CD8-positive, alpha-beta memory T cell (primary cell): ENCODE measurements at places on chromosomes 6 and 20.

- DNase-seq, result no peak
Observed at GRCh38 chr20:47865912-47866311, 80.6 kb upstream of the SULF2 start.

GRCh38 chr20:10671221-10671918 is 2.4 kb downstream of the JAG1 start:
- DNase-seq, result no peak

DNA sequence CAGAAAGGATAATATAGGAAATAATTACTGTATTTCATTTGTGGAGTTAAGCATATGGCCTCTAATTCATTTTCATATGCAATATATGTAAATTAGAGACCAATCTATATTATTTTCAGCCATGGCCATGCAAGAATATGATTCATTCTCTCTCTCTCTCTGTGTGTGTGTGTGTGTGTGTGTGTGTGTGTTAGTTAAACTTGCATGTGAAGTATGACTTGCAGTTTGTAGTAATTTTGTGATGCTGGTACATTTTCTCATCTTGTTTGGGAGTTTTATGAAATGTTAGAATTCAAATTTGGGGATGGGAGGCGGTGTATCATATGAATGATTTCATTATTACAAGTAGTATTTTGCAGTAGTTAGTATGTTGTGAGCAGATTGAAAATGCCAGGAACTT is 74.8 kb downstream of the JARID2 start:
- DNase-seq, result no peak

DNA sequence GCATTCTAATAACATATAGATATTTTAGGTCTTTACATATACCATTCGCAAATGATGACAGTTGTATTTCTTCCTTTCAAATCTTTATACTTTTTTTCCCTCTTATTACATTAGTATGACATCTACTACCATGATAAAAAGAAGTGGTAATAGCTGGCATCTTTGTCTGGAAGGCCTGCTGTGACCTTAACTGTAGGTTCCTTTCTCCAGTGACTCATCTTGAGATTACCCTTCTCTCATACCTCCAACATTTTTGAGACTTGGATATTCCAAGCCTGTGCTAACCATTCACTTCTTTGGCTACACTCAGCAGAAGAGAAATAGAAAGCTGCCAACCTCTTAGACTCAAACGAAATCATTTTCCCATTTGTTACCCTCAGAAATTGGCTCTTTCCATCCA is 30.3 kb downstream of the ZKSCAN8 start:
- no peak for DNase-seq

- no peak for DNase-seq
Observed at GRCh38 chr6:138667408-138667807, 106.2 kb upstream of the CCDC28A start.

- no peak for DNase-seq
Observed at GRCh38 chr6:34094474-34095135, 51.3 kb downstream of the GRM4 start.

DNA sequence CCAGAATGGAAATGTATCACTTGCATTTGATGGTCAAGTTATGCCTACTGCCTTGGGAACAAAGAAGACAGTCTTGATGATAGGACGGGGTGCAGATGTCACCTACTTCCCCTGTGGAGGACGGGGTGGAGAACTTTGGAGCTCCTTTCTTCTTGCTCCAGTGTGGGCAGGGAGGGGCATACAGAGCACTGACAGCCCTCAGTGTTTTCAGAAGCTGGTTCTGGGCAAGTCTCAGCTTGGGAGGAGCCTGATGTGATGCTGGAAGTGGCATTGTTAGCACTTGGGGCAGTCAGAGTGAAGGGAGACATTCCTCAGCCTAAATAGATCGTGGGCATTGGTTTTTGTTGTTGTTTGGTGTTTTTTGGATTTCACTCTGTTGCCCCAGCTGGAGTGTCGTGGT is 59.7 kb downstream of the SYNJ2 start:
- no peak for DNase-seq

- no peak for DNase-seq
Observed at GRCh38 chr6:5724911-5725310, 281.8 kb downstream of the NRN1 start.

DNA sequence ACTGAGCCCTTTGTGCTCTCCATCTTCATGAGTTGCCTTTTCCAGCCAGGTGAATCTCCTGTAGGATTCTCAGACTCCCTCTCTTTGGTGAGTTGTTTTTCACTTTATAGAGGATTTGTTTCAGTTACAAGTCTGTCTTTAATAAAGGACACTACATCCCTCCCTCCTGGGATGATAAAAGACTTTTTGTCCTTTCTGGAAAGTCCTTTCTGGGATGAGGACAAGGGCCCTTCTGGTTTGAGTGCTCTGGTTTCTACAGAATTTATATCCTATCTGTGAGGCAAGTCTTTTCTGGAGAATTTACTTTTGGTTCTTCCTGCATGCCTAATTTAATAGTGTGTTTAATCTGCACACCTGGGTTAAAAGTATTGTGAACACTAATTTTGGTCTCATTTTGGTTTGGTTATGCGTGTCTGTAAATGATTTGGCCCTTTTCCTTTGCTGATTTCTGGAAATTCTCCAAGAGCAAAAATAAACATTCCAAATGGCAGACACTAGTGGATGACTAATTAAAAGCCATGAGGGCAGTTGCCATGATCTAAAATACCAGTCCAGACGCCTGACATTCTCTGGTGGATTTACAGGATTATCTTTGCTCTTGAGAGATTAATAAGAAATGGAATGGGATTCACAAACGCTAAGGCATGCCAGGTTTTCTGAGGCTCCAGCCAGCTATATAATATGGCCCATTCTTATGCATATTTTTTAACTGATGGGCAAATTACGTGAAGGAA is 44.8 kb downstream of the TCP11 start:
- DNase-seq, result no peak

DNA sequence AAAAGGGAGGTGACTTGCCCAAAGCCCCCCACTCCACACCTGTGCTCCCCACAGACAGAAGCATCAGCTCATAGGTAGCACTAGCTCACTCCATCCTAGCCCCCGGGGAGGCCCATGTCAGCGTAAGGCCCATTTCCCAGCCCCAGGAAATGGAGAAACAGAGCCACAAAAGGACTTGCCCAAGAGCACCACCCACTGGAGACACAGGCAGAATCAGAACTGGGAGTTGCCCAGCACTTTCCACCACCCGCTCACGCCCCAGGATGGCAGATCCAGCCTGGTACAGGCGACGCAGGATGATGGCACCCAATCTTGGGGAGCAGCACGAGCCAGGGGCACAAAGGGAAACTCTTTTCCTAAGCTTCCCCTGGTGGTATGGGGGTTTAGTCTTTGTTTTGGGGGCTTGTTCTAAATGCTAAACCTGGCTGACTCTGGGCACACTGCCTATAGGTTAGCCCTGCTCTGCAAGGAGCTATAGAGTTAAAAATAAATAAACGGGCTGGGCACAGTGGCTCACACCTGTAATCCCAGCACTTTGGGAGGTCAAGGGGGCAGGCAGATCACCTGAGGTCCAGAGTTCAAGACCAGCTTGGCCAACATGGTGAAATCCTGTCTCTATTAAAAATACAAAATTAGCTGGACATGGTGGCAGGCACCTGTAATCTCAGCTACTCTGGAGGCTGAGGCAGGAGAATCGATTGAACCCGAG is 11.8 kb downstream of the C20orf203 start:
- no peak for DNase-seq

DNA sequence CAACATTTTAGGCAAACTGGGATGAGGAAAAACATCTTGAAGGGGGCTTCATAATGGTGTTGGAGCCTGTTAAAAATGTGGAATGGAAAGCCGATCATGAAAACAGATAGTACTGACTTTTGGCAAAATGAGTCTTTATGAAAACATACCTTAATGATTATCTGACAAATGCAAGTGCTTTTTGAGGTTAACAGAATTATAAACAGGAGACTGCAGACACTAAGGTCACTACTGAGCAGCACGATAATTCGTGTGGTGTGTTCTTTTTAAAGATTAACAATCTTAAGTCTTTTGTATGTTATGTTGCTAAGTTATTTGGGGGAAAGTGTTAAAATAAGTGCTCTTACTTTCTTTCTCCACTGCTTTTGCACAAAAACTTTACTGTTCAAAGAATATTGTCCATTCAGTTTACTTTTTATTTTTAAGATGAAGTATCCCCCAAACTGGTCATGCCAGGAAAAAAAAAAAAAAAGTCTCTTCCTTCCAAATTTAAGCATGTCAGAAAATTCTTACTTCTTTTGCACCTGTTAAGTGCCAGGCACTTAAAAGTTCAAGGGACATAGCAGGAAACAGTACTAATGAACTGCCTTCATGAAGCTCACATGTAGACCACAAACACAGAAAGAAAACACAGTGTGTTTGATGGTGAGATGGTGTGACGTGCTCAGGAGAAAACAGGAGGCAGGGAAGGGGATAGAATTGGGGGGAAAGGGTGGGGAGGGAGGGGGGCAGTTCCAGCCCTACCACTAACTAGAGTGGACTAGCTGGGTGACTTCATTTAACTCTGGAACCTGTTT is 73.2 kb downstream of the CDYL start:
- DNase-seq, result no peak

GRCh38 chr20:34045294-34045693 is 51.6 kb downstream of the RALY start:
- no peak for DNase-seq

DNA sequence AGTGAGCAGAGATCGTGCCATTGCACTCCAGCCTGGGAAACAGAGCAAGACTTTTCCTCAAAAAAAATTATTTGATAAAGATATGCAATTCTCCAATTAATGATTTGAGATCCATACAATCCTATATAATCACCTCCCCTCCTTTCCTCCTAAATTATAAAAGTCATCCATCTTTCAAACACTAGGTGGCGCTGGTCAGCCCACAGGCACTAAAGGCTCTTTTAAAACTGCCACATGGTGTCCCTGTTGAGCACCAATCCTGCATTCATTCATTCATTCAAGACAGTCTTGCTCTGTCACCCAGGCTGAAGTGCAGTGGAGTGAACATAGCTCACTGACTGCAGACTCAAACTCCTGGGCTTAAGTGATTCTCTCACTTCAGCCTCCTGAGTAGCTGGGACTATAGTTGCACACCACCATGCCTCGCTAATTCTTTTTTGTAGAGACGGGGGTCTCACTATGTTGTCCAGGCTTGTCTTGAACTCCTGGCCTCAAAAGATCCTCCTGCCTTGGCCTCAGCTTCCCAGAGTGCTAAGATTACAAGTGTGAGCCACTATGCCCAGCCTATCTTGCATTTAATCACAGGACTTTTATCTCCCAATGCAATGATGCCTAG is 58.7 kb upstream of the SLC2A12 start:
- DNase-seq, result peak; percentile 54

DNA sequence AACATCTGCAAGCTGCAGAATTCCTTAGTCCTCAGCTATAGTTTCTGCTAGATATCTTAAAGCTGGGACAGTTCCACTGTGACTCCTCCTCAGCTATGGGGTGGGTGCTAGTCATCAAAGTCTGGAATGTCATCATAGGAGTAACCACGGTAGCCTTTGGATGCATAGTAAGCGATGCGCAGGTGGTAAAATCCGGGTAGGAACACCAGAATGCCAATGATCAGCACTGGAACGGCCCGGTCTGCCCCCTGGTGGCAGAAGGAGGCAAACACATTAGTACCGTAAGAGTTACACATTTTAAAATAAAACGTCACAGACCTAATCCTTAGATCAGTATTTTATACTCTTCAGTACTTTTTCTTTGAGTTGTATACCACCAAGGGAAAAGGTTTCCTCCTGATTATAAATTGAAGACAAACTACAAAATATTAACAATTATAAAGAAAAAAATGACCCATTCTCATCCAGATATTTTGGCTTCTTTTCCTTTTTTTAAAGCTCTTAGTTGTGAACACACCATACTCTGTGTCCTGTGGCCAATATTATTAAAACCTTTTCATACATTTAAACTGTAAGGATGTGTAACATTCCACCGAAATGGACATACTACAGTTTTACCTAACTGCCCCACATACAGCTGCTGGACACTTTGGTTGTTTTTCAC is 18.9 kb downstream of the PCNA start:
- peak; percentile 53 for DNase-seq

GRCh38 chr20:13996265-13996664 is 949 bp downstream of the MACROD2 start:
- DNase-seq, result no peak

DNA sequence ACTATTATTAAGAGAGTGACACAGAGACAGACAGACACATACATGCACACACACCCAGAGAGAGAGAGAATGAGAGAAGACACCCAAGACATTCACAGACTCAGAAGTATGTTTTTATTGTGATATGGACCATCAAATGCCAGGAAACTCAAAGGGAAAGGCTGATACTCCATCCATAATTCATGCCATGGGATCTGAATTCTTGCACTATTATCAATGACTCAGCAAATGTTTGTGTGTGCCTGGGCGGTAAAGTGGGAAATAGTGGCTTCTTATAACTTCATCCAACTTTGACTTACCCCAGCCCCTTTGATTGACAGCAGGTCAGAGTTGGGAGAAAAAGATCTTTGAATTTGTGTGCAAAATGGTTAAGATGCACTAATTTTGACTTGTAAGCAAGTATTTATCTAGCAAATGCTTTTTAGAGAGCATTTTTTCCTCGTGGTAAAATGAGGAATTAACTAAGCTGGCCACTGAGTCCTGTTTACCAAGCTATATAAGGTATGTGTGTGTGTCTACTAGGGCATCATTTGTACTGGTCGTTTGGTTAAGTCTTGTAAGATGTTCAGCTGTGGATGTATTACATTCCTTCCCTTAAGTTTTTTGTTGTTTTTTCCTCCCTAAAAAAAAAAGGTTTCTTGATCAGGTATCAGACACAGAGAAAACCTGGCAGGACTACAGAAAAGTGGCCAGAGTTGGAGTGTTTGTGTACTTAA is 3.0 kb upstream of the CCN2 start:
- no peak for DNase-seq

DNA sequence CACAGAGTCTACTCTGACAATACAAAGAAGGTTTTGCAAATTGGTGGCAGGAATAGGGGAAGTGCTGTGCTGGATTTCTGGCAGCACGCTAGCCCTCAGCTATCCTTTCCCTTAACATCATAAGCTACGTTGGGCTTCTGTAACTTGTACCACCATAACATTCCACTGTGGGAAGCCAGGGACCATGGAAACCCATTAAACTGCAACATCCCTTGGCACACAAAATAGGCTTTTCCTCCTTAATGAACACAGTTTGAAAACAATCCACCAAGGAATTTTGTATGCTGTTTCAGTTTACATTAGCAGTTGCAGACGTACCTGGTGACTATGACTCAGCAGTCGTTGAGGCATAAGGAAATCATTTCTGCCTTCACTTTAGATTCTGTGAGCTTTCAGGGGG is 203.9 kb upstream of the RAB32 start:
- no peak for DNase-seq

- no peak for DNase-seq
Observed at GRCh38 chr20:57620999-57621398, 773 bp upstream of the ZBP1 start.

DNA sequence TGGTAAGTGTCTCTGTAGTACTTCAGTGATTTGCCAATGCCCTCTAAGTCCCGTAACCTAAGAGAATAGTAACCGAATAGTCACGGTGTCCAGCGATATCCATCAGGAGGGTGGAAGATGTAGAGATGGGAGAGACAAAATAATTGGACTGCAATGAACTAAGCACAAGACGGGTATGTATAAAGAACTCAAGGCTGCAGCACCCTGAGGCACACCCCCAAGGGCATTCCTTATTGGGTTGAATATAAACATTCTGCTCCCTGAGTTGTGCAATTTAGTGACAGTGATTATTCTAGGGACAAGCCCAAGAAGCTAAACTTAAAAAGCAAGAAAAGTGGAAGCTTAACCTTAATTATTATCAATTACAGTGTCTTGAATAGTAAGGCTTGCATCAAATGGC is 14.6 kb downstream of the DST start:
- DNase-seq, result no peak
